ENCODE measurements at places on chromosomes 5 and 9.

DNA sequence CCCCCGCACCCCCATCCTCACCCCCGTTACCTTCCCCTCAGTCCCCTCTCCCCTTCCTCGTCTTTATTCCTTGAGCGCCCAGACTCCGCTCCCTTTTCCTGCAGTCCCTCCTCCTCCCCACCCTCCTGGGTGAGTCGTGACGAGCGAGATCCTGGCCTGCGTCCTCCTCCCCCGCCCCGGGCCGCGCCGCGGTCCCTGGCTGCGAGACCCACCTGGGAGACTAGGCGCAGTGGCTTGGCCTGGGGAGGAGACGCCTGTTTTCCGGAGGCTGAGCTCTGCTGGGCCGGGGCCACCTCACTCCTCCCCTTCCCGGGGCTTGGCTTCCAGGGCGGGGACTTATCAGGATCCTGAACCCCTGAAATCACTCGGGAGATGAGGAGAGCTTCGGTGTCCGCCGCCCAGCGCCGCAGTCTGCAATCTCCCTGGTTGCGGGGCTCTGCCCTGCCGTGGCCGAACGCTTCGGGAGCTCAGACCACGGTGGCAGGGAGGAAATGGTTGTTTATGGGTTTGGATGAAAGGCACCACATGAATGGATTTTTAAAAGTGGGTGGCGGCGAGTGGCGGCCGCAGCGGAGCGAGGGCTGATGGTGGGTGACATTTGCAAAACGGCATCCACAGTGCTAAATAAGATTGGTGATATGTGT is 984 bp downstream of the STXBP1 start:
- DNase-seq: no peak

DNA sequence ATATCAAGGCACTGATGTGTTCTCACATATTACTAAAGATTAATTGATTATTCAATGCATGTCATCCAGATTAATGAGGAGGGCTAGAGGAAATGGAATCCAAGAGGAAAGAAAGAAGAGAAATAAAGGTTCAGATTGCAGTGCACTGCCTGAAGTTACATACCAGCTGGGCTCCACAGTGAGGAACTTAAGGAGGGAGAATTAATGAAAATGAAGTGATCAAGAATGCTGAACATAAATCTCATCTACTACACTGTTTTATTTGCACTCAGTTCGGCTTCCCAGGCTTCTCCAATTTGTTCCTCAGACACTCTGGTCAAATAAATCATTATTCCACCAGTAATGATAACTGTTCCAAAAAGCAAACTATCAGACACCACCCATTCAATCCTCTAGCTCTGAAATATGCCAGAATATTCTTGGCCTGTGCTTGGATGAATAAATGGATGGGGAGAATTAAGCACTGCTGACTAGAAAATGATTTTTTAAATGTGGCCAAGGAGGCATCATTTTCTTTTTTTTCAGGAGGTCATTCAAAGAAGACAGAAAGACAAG is 88.6 kb upstream of the FBN2 start:
- no peak for DNase-seq

DNA sequence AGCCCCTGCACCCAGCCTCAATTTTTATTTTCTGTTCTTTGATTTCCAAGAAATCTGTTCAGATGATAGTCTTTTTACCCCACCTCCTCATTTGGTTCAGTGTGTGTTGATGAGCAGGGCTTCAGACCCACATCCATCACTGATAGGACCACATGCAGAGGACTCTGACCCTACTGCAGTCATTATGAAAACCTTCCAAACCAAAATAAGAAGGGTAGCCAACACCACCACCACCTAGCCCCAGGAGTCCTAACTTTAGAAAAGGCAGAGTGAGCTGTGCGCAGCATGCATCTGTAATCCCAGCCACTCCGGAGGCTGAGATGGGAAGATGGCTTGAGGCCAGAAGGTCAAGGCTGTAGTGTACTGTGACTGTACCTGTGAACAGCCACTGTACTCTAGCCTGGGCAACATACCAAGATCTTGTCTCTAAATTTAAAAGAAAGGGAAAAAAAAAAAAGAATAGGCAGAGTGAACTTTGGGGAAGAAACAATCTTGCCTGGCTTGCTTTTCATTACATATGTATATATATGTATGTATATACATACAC is 13.0 kb downstream of the CDKN2AIPNL start:
- DNase-seq: no peak

GRCh38 chr5:104095527-104095926 is 532.9 kb upstream of the NUDT12 start:
- DNase-seq: no peak

GRCh38 chr5:11252075-11252474 is 491.0 kb upstream of the DAP start:
- DNase-seq: no peak

GRCh38 chr9:77475641-77476473 is 172.3 kb downstream of the GNA14 start:
- DNase-seq: no peak

DNA sequence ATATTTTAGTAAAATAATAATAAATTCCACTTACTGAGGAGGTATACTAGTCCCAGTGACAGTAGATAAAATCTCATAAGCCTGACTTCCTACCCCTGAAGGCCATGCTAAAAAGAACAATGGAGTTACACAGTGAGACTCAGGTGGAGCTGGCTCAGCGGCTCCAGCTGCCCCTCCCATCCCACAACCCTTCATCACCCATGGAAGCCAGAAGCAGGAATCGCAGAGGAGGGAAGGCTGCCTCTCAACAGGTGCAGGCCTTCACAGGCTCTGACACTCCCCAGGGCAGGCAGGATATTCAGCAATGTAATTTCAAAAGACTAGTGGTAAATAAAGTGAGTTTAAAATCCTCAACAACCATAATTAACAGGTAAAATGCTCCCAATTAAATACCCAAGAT is 67.5 kb downstream of the FANCC start:
- DNase-seq: no peak
